ENCODE measurements at places on chromosomes 11 and 22. TPM values are rescaled to one million over a fixed set of nuclear protein-coding genes. Genes with fewer than 3 reads are reported as not detected.
A peak's percentile ranks its signal among the peaks of the same experiment; 100 is the strongest.

Gene CRYBB2
- 0.30 TPM for total RNA-seq

GRCh38 chr11:100484948-100485347, 202.1 kb upstream of the ARHGAP42 start:
- DNase-seq, result no peak
- H3K4me3 ChIP-seq, result no peak overlapping the region
- no peak overlapping the region for H3K27ac ChIP-seq
- no peaks in the 10 kb centered on the region for H3K4me1 ChIP-seq
- no peaks in the 10 kb centered on the region for H3K36me3 ChIP-seq

- H3K27ac ChIP-seq, result no peak overlapping the region
- H3K27me3 ChIP-seq, result no peaks in the 10 kb centered on the region
- DNase-seq, result no peak
- H3K36me3 ChIP-seq, result no peaks in the 10 kb centered on the region
- H3K4me3 ChIP-seq, result no peak overlapping the region
These were observed 726.7 kb downstream of the METTL15 start for GRCh38 chr11:28834877-28835276.

GRCh38 chr22:36928196-36928595, 14.8 kb downstream of the CSF2RB start:
- no peak overlapping the region for H3K4me3 ChIP-seq
- DNase-seq, result no peak

DNA sequence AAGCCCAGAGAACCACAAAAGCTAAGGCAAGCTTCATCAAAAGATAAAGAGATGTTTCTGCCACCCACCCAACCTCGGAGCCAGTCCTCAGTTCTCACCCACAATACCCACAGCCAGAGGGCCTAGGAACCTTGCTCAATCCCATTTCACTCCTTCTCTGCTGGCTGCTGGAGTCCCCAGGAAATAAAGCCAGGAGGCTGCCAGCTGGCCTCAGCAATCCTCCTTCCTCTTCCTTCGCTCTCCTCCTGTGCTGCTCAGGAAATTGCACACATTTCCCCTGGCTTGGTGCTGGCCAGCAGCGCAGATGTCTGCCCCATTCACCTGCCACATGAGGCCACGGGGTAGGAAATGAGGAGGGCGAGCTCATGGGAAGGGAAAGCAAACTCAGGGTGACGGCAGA, 91.8 kb upstream of the LDLRAD3 start:
- no peak for DNase-seq
- H3K27ac ChIP-seq, result no peak overlapping the region
- H3K4me3 ChIP-seq, result no peak overlapping the region
- no peaks in the 10 kb centered on the region for H3K36me3 ChIP-seq
- H3K27me3 ChIP-seq, result no peaks in the 10 kb centered on the region

Gene TRPM5
- 0.08 TPM for total RNA-seq

- H3K4me1 ChIP-seq, result peaks cover 3% of the 10 kb centered on the region
- no peak overlapping the region for H3K27ac ChIP-seq
- DNase-seq, result peak; percentile 45
- H3K36me3 ChIP-seq, result no peaks in the 10 kb centered on the region
These were observed 32.0 kb downstream of the PDE2A start for GRCh38 chr11:72642043-72642883.

Gene C11orf86
- not detected for total RNA-seq

Gene TMX2
- 56.8 TPM for total RNA-seq

GRCh38 chr11:15615398-15616096, 500.8 kb downstream of the INSC start:
- H3K4me1 ChIP-seq, result no peaks in the 10 kb centered on the region
- H3K4me3 ChIP-seq, result no peak overlapping the region
- H3K27me3 ChIP-seq, result no peaks in the 10 kb centered on the region
- no peak overlapping the region for H3K27ac ChIP-seq
- DNase-seq, result no peak

Gene OR5A1
- not detected for total RNA-seq

Gene NCR3LG1
- total RNA-seq, result 7.7 TPM

GRCh38 chr11:92396133-92396532, 171.5 kb downstream of the FAT3 start:
- no peaks in the 10 kb centered on the region for H3K36me3 ChIP-seq
- H3K4me3 ChIP-seq, result no peak overlapping the region
- no peaks in the 10 kb centered on the region for H3K4me1 ChIP-seq
- H3K27me3 ChIP-seq, result no peaks in the 10 kb centered on the region

Gene KLHDC7B
- not detected for total RNA-seq

GRCh38 chr11:126627421-126627820, 271.9 kb downstream of the ST3GAL4 start:
- H3K36me3 ChIP-seq, result no peaks in the 10 kb centered on the region
- no peak for DNase-seq
- no peak overlapping the region for H3K4me3 ChIP-seq
- H3K4me1 ChIP-seq, result no peaks in the 10 kb centered on the region
- no peak overlapping the region for H3K27ac ChIP-seq

GRCh38 chr22:47029244-47030074, 267.0 kb downstream of the TBC1D22A start:
- H3K27me3 ChIP-seq, result no peaks in the 10 kb centered on the region
- no peaks in the 10 kb centered on the region for H3K36me3 ChIP-seq
- no peak overlapping the region for H3K4me3 ChIP-seq
- H3K27ac ChIP-seq, result peak overlapping the region; percentile 11

- no peak overlapping the region for H3K27ac ChIP-seq
- H3K4me3 ChIP-seq, result no peak overlapping the region
- H3K27me3 ChIP-seq, result no peaks in the 10 kb centered on the region
- H3K4me1 ChIP-seq, result no peaks in the 10 kb centered on the region
- no peaks in the 10 kb centered on the region for H3K36me3 ChIP-seq
These were observed 19.9 kb downstream of the MMP10 start for GRCh38 chr11:102760344-102761035.

GRCh38 chr11:59647245-59647980, 21.4 kb downstream of the PATL1 start:
- no peaks in the 10 kb centered on the region for H3K4me1 ChIP-seq
- no peak overlapping the region for H3K27ac ChIP-seq
- H3K4me3 ChIP-seq, result no peak overlapping the region
- DNase-seq, result no peak

GRCh38 chr11:40314327-40314726, 1145.1 kb downstream of the LRRC4C start:
- no peaks in the 10 kb centered on the region for H3K27me3 ChIP-seq
- no peak overlapping the region for H3K27ac ChIP-seq
- DNase-seq, result no peak

Gene RPS13
- 4,750 TPM for total RNA-seq

Gene MS4A1
- total RNA-seq, result 0.27 TPM

DNA sequence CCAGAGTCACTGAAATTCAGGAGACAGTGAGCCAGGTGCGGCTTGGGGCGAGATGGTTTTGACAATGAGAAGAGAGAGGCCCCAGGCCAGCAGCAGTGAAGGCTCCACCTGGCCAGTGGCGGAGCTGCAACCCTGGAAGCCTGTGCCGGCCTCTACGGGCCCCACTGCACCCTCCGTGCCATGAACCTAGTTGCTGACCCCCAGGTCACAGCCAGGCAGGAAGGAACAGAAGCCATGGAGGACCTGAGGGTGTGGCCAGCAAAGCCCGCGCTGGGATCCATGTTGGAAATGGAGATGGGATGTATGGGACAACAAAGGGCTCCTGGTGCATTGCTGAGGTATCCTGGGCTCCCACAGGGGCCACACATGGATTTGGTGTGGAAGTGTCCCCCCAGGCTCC, 1528.5 kb downstream of the BRD1 start:
- H3K27me3 ChIP-seq, result no peaks in the 10 kb centered on the region
- no peaks in the 10 kb centered on the region for H3K4me1 ChIP-seq
- no peak for DNase-seq

- no peaks in the 10 kb centered on the region for H3K36me3 ChIP-seq
- H3K27ac ChIP-seq, result no peak overlapping the region
- no peaks in the 10 kb centered on the region for H3K27me3 ChIP-seq
- DNase-seq, result no peak
These were observed 34.1 kb upstream of the CRTAM start for GRCh38 chr11:122804161-122804560.

DNA sequence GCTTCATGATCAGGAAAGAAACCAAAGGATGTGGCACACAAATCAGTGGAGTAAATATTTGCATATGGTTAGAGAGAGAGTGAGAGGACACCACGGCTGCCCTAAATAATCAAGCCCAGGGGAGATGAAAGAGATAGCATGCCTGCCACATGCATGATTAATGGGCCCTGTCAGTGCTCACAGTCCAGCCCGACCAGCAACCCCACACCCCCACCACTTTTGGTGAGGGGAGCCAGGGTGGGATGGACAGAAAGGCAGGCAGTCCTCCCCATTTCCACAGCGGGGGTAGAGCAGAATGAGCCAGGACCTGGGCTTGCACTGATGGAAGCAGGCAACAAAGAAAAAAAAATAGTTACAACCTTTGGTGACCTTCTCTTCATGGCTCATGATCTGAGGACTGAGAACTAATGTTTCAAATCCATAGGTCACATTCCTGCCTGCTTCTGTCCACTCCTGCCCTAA, 545.0 kb downstream of the ETS1 start:
- no peaks in the 10 kb centered on the region for H3K4me1 ChIP-seq
- H3K36me3 ChIP-seq, result no peaks in the 10 kb centered on the region
- H3K27me3 ChIP-seq, result no peaks in the 10 kb centered on the region

- H3K27ac ChIP-seq, result no peak overlapping the region
- H3K36me3 ChIP-seq, result no peaks in the 10 kb centered on the region
- H3K4me1 ChIP-seq, result no peaks in the 10 kb centered on the region
- H3K4me3 ChIP-seq, result no peak overlapping the region
- H3K27me3 ChIP-seq, result no peaks in the 10 kb centered on the region
These were observed 5.1 kb downstream of the OR10V1 start for GRCh38 chr11:59708537-59708936.

- H3K27me3 ChIP-seq, result no peaks in the 10 kb centered on the region
- DNase-seq, result peak; percentile 54
- H3K36me3 ChIP-seq, result no peaks in the 10 kb centered on the region
These were observed 48.3 kb downstream of the FAM83F start for GRCh38 chr22:40043081-40043480.

DNA sequence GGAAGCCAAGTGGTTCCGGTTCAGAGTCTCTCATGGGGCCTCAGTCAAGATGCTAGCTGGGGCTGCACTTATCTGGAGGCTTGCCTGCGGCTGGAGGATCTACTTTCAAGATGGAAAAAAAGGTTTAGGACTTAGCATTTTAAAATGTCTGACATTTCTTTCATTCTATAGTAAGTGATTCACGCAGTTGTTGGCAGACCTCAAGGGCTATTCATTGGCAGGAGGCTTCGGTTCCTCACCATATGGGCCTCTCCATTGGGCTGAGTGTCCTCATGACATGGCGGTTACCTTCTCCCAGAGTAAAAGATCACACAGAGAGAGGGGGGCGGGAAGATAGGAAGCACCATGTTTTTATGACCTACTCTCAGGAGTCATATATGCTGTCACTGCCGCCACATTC, 298.0 kb upstream of the PLET1 start:
- no peaks in the 10 kb centered on the region for H3K27me3 ChIP-seq
- no peak for DNase-seq
- no peak overlapping the region for H3K4me3 ChIP-seq
- no peak overlapping the region for H3K27ac ChIP-seq
- H3K36me3 ChIP-seq, result no peaks in the 10 kb centered on the region
- no peaks in the 10 kb centered on the region for H3K4me1 ChIP-seq

DNA sequence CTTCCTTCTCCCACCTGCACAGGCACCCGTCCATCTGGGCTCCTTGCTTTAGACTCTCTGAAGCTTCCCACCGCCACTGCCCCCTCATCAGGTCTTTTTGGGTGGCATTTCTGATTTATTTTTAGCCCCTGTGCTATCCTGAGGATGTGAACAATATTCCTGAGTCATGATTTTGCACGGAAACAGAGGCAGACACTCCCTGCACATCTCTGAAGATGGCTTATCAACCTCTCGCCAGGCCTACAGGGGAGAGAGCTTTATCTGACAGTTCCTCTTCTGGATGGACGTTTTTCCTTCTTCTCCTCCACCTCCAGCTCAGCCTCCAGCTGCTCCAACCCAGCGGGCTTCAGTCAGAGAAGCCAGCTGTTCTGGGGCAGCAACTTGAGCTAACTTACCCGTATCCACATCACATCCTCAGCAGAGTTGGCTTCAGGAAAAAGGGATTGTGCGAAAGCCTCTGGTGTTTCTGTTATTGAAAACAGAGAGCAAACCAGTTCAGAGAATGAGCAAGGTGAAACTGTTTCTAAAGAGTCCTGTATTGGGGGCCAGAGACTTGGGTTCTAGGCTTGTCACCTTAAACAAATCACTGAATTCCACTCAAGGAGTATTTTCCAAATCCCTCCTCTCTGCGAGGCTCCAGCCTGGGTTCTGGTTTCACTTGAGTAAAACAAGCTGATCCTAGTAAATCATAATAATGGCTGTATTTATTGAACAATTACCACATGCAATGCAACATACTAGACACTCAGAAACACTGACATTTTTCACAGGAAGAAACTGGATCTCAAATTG, 33.1 kb upstream of the ETS1 start:
- no peak for DNase-seq
- H3K27me3 ChIP-seq, result no peaks in the 10 kb centered on the region
- no peaks in the 10 kb centered on the region for H3K4me1 ChIP-seq
- no peak overlapping the region for H3K4me3 ChIP-seq
- no peaks in the 10 kb centered on the region for H3K36me3 ChIP-seq

DNA sequence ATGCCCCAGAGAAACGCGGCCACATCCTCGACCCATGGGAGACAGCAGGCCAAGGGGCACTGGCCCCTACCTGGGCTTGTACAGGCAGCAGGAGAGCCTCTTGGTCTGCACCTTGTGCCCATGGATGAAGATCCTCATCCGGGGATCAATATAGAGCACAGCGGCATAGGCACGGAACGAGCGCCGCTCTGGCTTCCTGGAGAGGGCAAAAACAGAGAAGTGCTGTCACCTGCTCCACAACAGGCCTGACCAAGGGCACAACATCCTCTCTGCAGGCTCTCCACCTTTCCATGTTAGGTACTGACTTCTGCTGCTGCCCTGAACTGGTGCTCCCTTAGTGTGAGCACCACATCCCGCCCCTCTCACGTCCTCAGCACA, 27.2 kb downstream of the MORC2 start:
- no peak overlapping the region for H3K27ac ChIP-seq
- no peaks in the 10 kb centered on the region for H3K4me1 ChIP-seq

DNA sequence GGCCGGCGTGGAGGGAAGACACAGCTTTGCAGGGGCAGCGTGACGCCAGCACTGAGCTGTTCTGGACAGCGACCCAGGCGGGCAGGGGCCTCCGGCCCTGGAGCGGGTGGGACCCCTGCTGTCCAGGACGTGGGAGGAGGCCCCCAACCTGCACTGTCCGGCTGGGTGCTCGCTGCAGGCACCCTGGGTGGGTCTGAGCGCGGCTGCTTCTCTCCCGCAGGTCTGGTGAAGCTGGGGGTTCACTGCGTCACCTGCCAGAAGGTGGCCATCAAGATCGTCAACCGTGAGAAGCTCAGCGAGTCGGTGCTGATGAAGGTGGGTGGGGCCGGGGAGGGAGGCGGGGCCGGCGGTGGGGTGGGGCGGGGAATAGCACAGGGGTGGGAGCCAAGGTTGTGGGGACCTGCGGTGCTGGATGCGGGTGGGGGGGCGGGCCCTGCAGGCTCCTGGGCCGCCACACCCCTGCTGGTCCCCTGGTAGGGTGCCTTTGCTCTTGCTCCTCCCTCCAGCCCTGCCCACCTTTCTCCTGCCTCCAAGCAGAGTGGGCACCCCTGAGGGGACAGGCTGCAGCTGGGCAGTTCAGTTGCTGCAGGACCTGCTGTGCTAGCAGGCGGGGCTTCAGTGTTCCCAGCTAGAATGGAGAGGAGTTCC, 46.2 kb downstream of the BRSK2 start:
- no peaks in the 10 kb centered on the region for H3K36me3 ChIP-seq
- no peak overlapping the region for H3K4me3 ChIP-seq

Gene OR10A2
- not detected for total RNA-seq

Gene BIRC3
- total RNA-seq, result 111 TPM

- H3K4me3 ChIP-seq, result peak overlapping the region; percentile 81
- H3K27ac ChIP-seq, result no peak overlapping the region
- no peak for DNase-seq
- no peaks in the 10 kb centered on the region for H3K27me3 ChIP-seq
These were observed 1.8 kb downstream of the MTA2 start for GRCh38 chr11:62599901-62600300.

All from ovary (tissue), 10 donors.